Skin of body (tissue), 3 donors: ENCODE measurements at places on chromosomes 11 and 22. TPM values are rescaled to one million over a fixed set of nuclear protein-coding genes. Genes with fewer than 3 reads are reported as not detected.
A peak's percentile ranks its signal among the peaks of the same experiment; 100 is the strongest.

Gene OR9G1
- not detected for total RNA-seq

Gene SCARF2
- total RNA-seq = 10.3 TPM

Gene TSGA10IP
- total RNA-seq = not detected

DNA sequence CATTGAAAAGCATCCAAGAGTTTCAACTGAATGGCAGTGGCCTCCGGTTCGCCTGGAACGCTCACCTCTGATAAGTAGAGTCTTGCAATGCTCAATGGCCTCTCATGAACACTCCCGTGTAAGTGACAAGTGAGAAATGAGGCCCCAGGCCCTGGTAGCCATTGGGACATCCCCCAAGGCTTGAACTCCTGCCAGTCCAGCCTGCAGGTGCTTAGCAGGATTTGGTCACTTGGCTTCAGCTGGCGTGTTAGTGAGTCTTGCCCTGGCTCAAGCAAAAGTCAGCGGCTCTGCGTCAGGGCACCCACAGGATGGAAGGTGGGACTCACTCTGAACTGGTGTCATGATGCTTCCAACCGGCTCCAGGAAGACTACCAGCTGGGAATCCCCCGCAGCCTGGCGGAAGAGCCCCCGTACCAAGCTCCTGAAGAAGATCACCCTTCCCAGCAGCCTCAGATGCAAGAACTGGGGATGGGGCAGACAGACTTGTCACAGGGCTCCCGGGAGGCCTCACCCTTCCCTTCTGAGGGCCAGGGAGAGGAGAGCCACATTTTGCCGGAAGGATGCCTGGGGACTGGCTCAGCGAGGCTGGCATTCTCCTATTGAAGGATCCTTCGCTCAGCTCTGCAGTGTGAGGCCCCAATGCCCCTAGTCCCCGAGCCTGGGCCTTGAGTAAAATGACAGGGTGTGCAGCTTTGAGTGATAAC is 19.3 kb downstream of the MB start:
- no peak for DNase-seq

- DNase-seq = no peak
These were observed 88.6 kb downstream of the MTMR3 start for GRCh38 chr22:29971607-29972006.

- DNase-seq = no peak
These were observed 129.0 kb downstream of the TEAD1 start for GRCh38 chr11:12803086-12803826.

DNA sequence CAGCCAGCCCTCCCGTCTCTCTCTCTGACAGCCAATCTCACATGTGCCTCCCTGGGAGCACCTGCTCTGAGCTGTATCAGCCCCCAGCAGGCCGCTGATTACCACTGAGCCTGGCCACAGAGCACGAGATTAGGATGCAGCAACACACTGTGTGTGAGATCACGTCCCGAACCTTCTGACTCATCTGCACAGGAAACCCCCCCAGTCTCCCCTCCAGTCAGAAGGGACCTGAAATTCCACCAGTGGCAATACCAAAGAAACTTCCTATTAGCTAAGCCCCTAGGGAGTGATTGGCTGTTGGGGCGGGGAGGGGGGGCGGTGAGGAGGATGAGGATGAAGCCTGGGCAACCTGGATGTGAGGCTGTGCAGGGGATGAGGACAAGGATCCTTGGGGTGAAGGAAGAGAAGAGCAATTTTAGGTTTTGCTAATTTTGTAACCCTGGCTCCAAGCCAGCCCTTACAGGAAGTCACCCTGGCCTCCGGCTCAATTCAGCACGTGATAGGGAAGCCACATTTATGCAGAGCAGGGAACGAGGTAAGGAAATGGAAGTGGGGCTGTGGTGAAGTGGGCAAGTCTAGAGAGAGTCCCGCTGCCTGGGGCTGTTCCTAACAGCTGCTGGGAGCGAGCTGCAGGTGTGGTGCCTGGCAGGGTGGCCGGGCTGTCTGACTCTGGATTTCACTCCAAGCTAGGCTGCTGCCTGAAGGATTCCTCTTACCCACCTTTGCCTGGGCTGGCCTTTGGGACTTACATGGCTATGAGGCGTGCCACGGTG is 1.9 kb downstream of the SLC43A3 start:
- DNase-seq = peak; percentile 55

GRCh38 chr11:47348131-47348802 is 4.2 kb downstream of the MYBPC3 start:
- DNase-seq = no peak
